ENCODE measurements at places on chromosomes 1 and 21. TPM values are rescaled to one million over a fixed set of nuclear protein-coding genes. Genes with fewer than 3 reads are reported as not detected.
A peak's percentile ranks its signal among the peaks of the same experiment; 100 is the strongest.

Gene TMEM200B
- 2.1 TPM for total RNA-seq

DNA sequence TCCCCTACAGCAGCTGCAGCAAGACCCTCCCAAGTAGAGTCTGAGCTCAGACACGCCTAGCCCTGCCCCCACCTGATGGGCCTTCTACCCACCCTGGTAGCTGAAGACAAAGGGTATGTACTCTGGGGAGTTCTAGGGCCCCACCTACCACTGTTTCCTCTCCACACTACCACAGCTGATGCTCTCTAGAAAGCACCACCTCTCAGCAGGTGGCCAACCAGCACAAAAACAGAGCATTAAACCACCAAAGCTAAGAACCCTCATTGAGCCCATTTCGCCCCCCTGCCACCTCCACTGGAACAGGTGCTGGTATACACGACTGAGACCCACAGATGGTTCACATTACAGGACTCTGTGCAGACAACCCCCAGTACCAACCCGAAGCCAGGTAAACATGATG, 258.9 kb downstream of the SETD4 start:
- DNase-seq, result no peak

Gene TLCD4
- 5.7 TPM for total RNA-seq

GRCh38 chr1:35629051-35629450, 12.3 kb downstream of the PSMB2 start:
- no peak for DNase-seq

- no peak for DNase-seq
Observed at GRCh38 chr1:174080819-174081218, 58.7 kb upstream of the RC3H1 start.

Gene OR4F29
- not detected for total RNA-seq

- DNase-seq, result peak; percentile 75
Observed at GRCh38 chr1:29282924-29283803, 46.8 kb downstream of the PTPRU start.

Gene L1TD1
- total RNA-seq, result not detected

- DNase-seq, result no peak
Observed at GRCh38 chr1:36743286-36744005, 260.7 kb upstream of the CSF3R start.

- DNase-seq, result no peak
Observed at GRCh38 chr1:222117809-222118208, 375.9 kb upstream of the DUSP10 start.

- no peak for DNase-seq
Observed at GRCh38 chr21:36566644-36567043, 86.7 kb upstream of the CLDN14 start.

DNA sequence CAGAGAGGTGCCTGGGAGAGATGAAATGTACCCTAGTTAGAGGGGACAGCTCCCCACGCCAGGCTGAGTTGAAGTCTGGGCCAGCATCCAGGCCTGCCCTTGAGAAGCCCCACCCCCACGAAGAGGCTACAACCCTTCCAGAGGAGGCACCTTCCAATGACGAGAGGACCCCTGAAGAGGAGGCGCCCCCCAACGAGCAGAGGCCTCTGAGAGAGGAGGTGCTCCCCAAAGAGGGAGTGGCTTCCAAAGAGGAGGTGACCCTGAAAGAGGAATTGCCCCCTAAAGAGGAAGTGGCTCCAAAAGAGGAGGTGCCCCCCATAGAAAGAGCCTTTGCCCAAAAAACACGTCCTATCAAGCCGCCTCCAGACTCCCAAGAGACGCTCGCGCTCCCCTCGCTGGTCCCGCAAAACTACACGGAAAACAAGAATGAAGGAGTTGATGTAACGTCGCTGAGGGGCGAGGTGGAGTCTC, 3.1 kb downstream of the EVA1B start:
- no peak for DNase-seq

GRCh38 chr1:4022715-4023114, 122.6 kb upstream of the C1orf174 start:
- DNase-seq, result no peak

DNA sequence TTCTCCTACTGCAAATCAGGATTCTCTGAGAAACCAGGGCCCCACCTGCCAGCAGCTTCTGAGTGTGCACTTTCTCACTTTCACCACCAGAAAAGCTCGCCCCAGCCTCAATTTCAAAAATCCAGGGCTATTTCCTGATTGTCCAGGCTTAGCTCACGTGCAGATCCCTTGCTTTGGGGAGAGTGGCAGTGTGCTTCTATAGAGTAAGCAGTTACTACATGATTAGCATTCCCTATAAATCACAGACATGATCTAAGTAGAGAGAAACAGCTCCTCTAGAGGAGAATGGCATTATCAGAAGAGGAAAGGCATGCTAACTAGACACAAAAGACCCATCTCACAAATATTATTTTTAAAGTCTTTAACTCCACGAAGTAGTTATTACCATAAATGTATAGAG, 456.0 kb upstream of the PKN2 start:
- DNase-seq, result no peak

Data from Daoy (cell line).